ENCODE measurements at places on chromosomes 7 and 10.

DNA sequence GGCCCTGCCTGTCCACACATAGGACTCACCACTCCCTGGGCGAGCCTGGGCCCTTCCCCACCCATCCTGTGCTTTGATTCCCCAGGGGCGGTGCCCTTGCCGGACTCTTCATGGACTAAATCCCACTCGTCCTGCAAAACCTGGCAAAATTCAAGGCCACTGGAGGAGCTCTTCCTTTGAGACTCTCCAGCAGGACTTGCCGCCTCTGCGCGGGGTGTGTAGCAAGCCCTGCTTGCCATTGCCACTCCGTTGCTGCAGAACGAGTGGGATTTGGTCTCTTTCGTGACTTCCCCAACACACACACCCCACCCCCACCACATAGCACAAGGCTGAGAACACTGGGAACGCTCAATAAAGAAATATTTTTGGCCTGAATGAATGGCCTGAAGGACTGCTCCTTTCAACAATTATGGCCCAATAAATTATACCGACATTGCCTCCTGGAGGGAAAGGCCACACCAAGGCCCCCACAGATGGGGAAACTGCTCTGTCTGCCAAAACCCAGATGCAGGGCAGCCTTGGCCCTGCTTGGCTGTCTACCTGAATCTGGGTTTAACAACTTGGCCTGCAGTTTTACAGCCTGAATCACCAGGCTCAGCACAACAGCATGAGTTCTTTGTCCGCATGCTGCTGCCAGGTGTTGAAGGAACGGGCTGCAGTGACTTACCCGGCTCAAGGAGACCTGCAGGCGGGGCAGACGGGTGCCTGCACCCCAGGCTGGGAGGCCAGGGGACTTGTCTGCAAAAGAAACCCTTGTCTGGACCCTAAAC, 72.8 kb upstream of the KAT6B start:
- peak; percentile 39 for DNase-seq
- no peaks in the 10 kb centered on the region for H3K27me3 ChIP-seq
- H3K27ac ChIP-seq: no peak overlapping the region

- no peak overlapping the region for H3K4me3 ChIP-seq
- H3K27ac ChIP-seq: no peak overlapping the region
- no peaks in the 10 kb centered on the region for H3K27me3 ChIP-seq
- H3K36me3 ChIP-seq: peaks cover 38% of the 10 kb centered on the region
These were observed 14.1 kb upstream of the TAF3 start for GRCh38 chr10:7804216-7804615.

DNA sequence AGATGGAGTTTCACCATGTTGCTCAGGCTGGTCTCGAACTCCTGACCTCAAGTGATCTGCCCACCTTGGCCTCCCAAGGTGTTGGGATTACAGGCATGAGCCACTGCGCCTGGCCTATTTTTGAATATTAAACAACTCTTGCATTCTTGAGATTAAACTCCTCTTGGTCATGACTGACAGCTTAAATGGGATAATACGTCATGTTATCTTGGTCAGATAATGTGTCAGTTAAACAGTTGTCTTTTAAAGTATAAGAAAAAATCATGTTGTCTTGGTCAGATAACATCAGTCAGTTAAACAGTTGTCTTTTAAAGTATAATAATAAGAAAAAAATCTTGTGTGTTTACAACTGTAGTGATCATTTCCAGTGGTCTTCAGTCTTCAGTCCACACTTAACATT, 73.6 kb upstream of the SYPL1 start:
- H3K4me3 ChIP-seq: no peak overlapping the region
- H3K36me3 ChIP-seq: no peaks in the 10 kb centered on the region
- H3K27ac ChIP-seq: no peak overlapping the region
- no peaks in the 10 kb centered on the region for H3K4me1 ChIP-seq

GRCh38 chr7:43491984-43492383, 90.9 kb upstream of the STK17A start:
- no peak for DNase-seq
- no peak overlapping the region for H3K27ac ChIP-seq
- H3K27me3 ChIP-seq: no peaks in the 10 kb centered on the region
- H3K4me3 ChIP-seq: no peak overlapping the region

- H3K27ac ChIP-seq: no peak overlapping the region
- H3K27me3 ChIP-seq: no peaks in the 10 kb centered on the region
- no peak overlapping the region for H3K4me3 ChIP-seq
- H3K36me3 ChIP-seq: peaks cover 2% of the 10 kb centered on the region
- no peak for DNase-seq
These were observed 104.7 kb upstream of the ARMC3 start for GRCh38 chr10:22823109-22823508.

- H3K27ac ChIP-seq: no peak overlapping the region
- no peaks in the 10 kb centered on the region for H3K36me3 ChIP-seq
- no peak for DNase-seq
- H3K4me3 ChIP-seq: no peak overlapping the region
- peaks cover 8% of the 10 kb centered on the region for H3K4me1 ChIP-seq
These were observed 139.2 kb downstream of the ETV1 start for GRCh38 chr7:13850185-13850752.

DNA sequence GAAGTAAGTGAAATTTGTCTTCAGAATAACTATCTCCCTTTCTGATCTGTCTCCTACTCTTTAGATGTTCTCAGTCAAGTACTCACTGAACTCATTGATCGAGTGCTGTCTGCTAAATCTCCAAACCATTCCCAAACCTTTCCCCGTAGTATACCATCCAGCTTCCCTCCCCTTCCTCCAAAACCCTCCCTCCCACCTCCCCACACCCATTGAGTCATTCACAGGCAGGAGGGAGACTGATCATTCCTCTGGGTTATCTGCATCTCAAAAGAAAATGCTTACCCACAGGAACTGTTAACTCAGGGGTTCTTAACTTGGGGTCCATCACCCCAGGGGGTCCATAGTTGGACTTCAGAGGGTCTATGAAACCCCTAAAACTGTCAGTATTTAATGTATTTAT, 37.4 kb downstream of the GOT1 start:
- H3K4me1 ChIP-seq: peaks cover 7% of the 10 kb centered on the region
- peak overlapping the region; percentile 54 for H3K4me3 ChIP-seq
- peak; percentile 57 for DNase-seq
- H3K27ac ChIP-seq: no peak overlapping the region
- no peaks in the 10 kb centered on the region for H3K27me3 ChIP-seq
- peaks cover 4% of the 10 kb centered on the region for H3K36me3 ChIP-seq

DNA sequence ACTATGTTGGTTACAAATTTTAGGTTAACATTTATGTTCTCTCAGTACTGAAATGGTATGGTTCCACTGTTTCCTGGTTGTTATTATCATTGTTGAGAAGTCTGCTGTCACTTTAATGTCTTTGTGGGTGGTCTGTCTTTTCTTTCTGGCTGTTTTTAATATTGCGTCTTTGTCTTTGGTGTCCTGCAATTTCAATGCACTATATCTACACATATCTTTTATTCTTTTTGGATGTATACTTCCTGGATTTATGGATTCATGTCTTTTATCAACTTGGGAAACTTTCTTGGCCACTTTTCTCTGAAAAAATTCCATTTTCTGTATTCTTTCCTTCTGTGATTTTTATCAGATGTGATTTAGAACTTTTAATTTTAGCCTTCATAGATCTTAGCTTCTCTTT, 250.2 kb downstream of the BUB3 start:
- no peaks in the 10 kb centered on the region for H3K27me3 ChIP-seq
- no peaks in the 10 kb centered on the region for H3K4me1 ChIP-seq
- H3K27ac ChIP-seq: no peak overlapping the region
- peaks cover 18% of the 10 kb centered on the region for H3K36me3 ChIP-seq

GRCh38 chr10:22022257-22023032, 18.9 kb upstream of the DNAJC1 start:
- no peaks in the 10 kb centered on the region for H3K4me1 ChIP-seq
- no peak overlapping the region for H3K4me3 ChIP-seq
- no peak overlapping the region for H3K27ac ChIP-seq
- no peak for DNase-seq

- H3K4me1 ChIP-seq: no peaks in the 10 kb centered on the region
- H3K36me3 ChIP-seq: peaks cover 18% of the 10 kb centered on the region
- no peak for DNase-seq
- H3K4me3 ChIP-seq: no peak overlapping the region
- H3K27ac ChIP-seq: no peak overlapping the region
These were observed 55.5 kb downstream of the VWA2 start for GRCh38 chr10:114294549-114294948.

DNA sequence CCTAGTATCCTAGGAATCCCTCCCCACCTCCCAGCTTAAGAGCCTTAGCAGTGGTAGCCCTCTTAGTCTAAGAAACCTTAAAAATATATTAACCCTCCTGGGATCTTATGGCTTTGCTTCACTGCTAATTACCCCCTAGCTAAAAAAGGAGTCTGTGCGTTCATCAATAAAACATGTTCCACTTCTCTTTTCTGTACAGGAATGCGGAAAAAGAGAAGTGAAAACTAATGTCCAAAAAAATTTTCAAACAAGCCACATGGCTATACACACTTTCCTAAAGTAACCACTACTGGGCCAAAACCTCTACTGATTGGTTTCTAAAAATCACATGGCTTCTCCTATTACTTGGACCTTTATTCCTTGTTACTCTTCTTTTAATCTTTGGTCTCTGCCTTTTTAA, 667.1 kb upstream of the LRRTM3 start:
- no peak overlapping the region for H3K4me3 ChIP-seq
- H3K4me1 ChIP-seq: no peaks in the 10 kb centered on the region
- DNase-seq: no peak
- no peak overlapping the region for H3K27ac ChIP-seq

DNA sequence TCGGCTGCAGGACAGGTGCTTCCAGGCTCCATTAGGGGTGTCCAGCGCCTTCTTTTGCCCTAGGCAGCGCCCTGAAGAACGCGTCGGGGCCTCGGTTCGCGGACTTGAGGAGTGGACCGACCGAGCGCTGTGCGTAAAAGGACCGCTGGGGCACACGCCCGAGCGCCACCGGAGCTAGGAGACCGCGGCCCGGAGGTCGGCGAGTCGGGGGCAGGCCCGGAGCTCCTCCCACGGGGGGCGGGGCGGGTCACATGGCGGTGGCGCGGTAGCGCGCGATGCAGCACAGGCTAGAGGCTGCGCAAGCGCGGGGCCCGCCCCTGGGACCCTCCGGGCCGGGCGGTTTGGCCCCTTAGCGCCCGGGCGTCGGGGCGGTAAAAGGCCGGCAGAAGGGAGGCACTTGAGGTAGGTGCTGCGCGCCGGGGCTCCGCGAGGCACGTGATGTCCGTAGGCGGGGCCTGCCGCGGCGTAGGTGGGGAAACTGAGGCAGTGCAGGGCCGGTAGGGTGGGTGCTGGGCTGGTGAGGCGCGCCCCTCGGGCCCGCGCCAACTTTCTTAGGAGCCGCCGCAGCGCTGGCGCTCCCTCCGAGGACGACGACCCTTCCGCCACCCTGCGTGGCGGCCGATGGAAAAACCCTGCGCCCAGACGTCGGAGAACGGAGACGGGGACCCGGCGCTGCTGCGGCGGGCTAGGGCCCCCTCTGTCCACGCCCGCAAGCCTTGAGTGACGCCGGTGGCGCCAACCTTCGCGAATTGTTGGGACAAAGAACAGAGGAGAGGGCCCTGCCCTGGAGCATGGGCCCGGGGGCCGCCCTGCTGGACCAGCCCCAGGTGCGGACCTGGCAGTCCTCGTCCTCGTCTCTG, at the start of gene PRXL2A:
PRXL2A (plus strand) TSS at position 310 of the 860 bp plus-strand sequence. CDS start 11,917 bp downstream, outside the sequence.
- H3K4me1 ChIP-seq: no peaks in the 10 kb centered on the region
- H3K27me3 ChIP-seq: peaks cover 4% of the 10 kb centered on the region
- H3K4me3 ChIP-seq: peak within 1 kb of the TSS; percentile 79
- peak; percentile 92 for DNase-seq
- H3K27ac ChIP-seq: no peak within 1 kb of the TSS

DNA sequence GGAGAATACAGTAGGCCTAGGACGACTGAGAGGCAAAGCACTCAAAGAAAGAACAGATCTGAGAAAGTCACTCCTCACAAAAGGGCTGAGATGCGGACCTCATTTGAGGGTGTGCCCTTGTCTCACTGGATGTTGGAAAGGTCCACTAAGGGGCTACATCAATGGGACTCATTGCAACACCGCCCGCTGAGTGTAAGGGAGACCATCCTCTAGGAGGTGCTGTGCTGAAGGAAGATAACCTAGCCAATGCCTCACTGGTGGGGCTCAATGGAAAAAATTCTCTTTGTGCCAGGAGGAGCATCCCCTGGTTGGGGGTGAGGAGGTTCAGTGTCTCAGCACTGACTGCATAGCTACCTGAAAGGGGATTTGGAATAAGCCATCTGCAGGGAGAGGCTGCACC, 758.7 kb upstream of the CELF2 start:
- H3K4me1 ChIP-seq: no peaks in the 10 kb centered on the region
- peak; percentile 31 for DNase-seq
- H3K4me3 ChIP-seq: no peak overlapping the region
- no peaks in the 10 kb centered on the region for H3K27me3 ChIP-seq
- peaks cover 4% of the 10 kb centered on the region for H3K36me3 ChIP-seq
- H3K27ac ChIP-seq: no peak overlapping the region

- no peak overlapping the region for H3K27ac ChIP-seq
- H3K4me1 ChIP-seq: no peaks in the 10 kb centered on the region
- peaks cover 59% of the 10 kb centered on the region for H3K36me3 ChIP-seq
These were observed 29.9 kb downstream of the VWDE start for GRCh38 chr7:12373580-12374263.

DNA sequence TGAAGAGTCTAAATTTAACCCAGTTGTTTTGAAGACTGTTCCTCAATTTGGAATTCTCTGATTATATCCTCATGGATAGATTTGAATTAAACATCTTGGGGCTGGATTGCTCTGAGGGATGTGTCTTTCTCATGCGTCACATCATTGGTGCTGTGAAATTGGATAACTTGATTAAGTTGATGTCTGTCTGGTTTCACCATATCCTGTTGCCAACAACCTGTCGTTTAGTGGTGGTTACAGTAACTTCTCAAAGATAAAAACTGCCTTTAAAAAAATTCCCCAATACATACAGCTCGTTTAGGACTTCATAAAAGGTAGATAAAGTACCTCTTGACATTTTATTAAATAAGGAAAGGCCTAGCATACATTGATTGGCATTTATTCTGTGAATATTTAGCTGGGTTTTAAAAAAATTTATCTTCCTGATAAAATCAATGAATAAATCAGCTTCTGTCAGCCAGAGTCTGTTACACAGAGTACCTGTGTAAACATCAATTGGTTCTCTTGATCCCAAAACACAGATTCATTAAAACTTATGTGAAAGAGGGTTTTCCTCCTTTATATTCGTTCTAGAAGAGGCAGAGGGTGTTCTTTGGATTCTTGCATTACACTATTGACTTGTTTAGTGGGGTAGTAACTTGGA, 10.5 kb downstream of the CRCP start:
- no peaks in the 10 kb centered on the region for H3K36me3 ChIP-seq
- H3K4me1 ChIP-seq: no peaks in the 10 kb centered on the region
- no peaks in the 10 kb centered on the region for H3K27me3 ChIP-seq
- DNase-seq: no peak

GRCh38 chr10:85490431-85490830, 876.2 kb downstream of the GRID1 start:
- peaks cover 9% of the 10 kb centered on the region for H3K27me3 ChIP-seq
- H3K4me1 ChIP-seq: peaks cover 5% of the 10 kb centered on the region
- no peak overlapping the region for H3K4me3 ChIP-seq
- H3K36me3 ChIP-seq: no peaks in the 10 kb centered on the region
- no peak for DNase-seq
- H3K27ac ChIP-seq: no peak overlapping the region

- H3K4me3 ChIP-seq: no peak overlapping the region
- peaks cover 19% of the 10 kb centered on the region for H3K4me1 ChIP-seq
- H3K36me3 ChIP-seq: no peaks in the 10 kb centered on the region
- DNase-seq: no peak
These were observed 6.7 kb downstream of the SLC37A3 start for GRCh38 chr7:140391634-140392033.

All from H9 (cell line).